ENCODE measurements at places on chromosomes 6 and 20.

DNA sequence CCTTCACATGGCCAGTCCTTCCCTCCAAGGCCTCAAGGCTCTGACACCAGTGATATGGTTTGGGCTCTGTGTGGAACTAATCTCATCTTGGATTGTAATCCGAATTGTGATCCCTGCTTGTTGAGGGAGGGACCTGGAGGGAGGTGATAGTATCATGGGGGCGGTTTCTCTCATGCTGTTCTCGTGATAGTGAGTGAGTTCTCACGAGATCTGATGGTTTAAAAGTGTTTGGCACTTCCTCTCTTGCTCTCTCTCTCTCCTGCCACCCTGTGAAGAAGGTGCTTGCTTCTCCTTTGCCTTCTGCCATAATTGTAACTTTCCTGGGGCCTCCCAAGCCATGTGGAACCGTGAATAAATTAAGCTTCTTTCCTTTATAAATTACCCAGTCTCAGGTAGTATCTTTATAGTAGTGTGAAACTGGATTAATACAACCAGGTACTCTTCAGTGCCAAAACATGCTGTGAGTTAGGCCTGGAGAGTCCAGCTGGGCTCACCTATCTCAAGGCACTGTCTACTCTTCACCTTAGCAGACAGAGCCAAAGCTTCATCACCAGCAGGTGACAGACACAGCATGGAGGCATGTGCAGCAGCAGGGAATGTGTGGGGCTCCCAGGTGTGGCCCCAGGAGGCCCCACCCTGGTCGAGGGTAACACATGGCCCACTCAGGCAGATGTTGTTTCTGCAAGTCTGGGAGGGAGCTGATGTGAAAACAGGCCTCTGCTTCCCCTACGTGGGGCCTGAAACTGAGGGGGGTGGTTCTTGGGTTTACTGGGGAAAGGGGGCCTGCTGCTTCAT, 97.5 kb upstream of the CDYL start:
- no peak for DNase-seq

GRCh38 chr6:140062043-140063020, 687.9 kb upstream of the CITED2 start:
- no peak for DNase-seq

DNA sequence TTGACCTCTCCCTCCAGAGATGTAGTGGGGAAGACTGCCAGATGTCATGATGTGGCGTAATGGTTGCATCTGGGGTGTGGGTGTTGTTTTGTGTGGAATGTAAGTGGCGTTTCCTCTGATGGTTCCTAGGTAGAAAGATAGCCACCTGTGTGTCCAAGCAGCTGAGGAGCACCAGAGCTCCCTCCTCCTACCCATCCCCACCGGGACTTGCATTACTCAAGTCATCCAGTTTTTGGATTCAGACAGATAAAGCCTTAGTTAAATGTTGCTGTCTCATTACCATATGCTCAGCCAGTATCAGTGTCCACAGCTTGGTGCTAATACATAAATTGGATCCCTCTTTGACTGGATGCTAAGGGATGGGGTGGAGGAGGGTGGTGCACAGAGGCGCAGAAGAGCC, 282.3 kb downstream of the TBC1D7 start:
- no peak for DNase-seq

DNA sequence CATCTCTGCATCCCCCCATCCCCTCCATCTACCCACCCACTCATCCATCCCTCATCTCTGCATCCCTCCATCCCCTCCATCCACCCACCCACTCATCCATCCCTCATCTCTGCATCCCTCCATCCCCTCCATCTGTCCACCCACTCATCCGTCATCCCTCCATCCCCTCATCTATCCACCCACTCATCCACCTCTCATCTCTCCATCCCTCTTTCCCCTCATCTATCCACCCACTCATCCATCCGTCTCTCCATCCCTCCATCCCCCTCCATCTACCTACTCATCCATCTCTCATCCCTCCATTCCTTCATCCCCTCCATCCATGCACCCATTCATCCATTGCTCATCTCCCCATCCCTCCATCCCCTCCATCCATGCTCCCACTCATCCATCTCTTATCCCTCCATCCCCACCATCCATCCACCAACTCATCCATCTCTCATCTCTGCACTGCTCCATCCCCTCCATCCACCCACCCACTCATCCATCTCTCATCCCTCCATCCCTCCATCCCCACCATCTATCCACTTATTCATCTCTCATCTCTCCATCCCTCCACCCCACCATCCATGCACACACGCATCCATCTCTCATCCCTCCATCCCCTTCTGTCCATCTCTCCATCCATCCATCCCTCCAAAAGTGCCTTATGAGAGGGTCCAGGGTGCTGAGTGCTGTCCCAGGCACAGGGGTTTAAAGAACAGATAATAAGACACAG, 51.4 kb downstream of the WDR27 start:
- no peak for DNase-seq

GRCh38 chr20:2755451-2756055, 44.9 kb downstream of the CPXM1 start:
- no peak for DNase-seq

GRCh38 chr20:8132484-8133309, 631 bp downstream of the PLCB1 start:
- DNase-seq: no peak

DNA sequence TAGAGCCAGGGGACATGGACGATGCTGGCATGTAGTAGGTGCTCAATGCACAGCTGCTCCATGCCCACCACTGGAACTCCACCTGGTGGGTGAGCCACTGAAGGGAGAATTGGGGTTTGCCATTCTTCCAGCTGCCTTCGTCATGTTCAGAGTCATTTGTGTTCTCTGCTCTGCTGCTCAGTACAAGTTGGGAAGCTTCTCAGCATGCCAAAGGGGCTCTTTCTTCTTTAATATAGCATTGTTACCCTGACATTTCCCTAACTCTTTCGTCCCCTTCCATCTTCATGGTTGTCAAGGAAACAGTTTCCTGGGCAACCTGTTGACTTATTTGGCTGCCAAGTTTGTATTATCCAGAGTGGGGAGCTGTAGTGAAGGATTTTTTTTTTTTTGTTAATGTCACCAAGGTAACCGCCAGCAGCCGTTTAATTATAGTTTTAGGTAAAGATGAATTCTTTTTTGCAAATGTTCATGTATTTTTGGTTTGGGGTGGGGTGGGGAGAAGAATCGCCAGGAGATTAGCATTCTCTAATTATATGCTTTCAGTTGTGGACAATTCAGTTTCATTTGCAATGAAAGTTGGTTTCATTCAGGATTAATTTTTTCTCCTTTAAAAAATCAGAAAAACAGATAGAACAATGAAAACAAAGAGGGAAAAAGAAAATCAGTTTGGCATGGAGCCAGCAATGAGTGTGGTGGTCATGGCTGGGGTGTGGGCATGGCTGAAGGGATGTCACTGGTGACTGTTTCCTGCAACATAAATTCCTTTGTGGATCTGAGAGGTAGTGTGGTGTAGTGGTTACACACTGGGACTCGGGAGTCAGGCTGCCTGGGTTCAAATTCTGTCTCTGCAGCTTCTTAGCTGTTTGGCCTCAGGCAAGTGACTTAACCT, 73.0 kb upstream of the KCNG1 start:
- no peak for DNase-seq

GRCh38 chr6:111971866-111972532, 81.9 kb upstream of the CCN6 start:
- DNase-seq: no peak

DNA sequence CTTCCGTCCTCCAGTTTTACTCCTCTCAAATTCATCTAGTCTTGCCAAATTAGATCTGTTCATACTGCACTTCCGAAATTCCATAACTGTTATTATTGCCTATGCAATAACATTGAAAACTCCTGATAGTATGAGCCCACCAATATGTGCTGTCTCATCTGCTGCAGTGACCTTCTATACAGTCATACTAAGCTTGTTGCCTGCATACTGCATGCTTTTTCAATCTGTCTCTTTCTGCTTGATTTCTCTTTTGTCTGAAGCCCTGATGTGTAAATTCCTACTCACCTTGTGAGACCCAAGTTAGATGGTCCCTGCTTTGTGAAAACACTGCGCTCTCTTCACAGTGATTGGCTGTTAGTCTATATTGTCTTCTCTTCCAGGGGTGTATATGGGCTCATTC, 1.1 kb downstream of the TBP start:
- DNase-seq: no peak

- no peak for DNase-seq
Observed at GRCh38 chr6:91483415-91484105, 896.7 kb upstream of the MAP3K7 start.

DNA sequence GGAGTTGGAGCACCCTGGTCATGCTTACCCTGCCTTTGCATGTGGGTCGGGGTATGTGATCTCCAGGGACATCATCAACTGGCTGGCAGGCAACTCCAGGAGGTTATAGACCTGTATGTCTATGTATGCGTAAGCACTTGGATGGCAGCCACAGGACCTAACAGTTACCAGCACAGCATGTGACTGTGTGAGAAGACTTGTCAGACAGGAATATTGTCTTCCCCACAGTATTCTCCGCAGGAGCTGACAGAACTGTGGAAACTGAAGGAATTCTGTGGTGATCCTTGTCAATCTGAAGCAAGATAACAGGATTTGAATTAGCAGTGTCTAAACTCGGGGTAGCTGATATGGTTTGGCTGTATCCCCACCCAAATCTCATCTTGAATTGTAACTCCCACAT, 59.2 kb downstream of the TMEM244 start:
- DNase-seq: no peak

- DNase-seq: no peak
Observed at GRCh38 chr20:41279546-41280225, 37.8 kb downstream of the ZHX3 start.

- DNase-seq: no peak
Observed at GRCh38 chr20:820323-820953, 13.1 kb upstream of the FAM110A start.

GRCh38 chr20:45444050-45444449, 25.5 kb upstream of the WFDC2 start:
- DNase-seq: no peak

Data from D341Med (cell line).